GM12878 (cell line): ENCODE measurements at places on chromosomes 12 and 14. TPM values are rescaled to one million over a fixed set of nuclear protein-coding genes. Genes with fewer than 3 reads are reported as not detected.

- no peak for DNase-seq
These were observed 579 bp upstream of the BLOC1S1 start for GRCh38 chr12:55715169-55715764.

DNA sequence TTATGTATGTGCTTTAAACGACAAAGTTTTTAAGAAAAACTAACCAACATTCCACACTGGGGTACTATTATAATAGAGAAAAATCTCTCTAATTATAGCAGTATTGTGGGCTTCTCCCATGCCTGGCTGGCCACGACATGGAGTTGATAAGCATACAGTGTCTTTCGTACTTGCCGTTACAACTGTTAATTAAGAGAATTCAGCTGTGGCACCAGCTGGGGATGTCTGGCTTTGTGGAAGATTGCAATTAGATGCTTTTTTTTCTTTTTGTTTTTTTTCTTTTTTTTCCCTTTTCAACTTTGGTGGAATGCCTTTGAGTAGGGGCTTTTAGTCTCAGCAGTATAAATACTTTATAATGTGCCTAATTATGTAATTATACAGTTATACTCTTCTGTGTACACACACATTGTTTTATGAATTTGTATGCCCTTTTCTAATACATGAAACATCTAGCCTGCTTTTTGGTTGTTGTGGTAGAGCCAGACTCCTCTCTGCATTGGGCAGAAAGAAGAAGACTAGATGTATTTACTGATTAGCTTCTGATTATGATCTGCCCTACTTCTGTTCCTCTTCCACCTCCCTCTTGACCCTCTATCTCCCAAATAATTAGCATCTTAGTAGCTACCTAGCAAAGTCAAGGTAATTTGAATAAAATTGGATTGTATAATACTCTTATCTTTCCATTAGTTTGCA, 76.4 kb downstream of the SUSD6 start:
- DNase-seq: no peak

GRCh38 chr12:130642856-130643255, 73.2 kb downstream of the RIMBP2 start:
- no peak for DNase-seq

DNA sequence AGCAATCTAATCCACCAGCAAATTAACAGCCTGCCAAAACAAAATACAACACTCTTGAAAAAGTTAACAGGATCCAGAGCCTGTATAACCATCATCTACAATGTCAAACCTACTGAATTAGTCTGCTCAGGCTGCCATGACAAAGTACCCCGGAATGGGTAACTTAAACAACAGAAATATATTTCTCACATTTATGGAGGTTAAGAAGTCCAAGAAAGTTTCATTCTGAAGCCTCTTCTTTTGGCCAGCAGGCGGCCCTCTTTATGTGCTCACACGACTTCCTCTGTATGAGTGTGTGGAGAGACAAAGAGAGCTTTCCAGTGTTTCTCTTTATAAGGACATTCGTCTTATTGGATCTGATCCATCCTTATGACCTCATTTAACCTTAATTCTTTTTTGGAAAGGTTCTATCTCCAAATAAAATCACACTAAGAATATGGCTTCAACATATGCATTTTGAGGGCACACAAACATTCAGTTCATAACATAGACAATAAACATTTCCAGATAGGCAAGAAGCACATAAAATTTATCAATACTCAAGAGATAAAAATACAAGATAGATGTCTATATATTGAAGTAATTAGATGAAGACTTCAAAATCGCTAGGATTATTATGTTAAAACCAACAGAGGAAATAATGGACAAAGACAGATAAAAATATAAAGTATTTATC, 5.9 kb upstream of the RERG start:
- DNase-seq: no peak

DNA sequence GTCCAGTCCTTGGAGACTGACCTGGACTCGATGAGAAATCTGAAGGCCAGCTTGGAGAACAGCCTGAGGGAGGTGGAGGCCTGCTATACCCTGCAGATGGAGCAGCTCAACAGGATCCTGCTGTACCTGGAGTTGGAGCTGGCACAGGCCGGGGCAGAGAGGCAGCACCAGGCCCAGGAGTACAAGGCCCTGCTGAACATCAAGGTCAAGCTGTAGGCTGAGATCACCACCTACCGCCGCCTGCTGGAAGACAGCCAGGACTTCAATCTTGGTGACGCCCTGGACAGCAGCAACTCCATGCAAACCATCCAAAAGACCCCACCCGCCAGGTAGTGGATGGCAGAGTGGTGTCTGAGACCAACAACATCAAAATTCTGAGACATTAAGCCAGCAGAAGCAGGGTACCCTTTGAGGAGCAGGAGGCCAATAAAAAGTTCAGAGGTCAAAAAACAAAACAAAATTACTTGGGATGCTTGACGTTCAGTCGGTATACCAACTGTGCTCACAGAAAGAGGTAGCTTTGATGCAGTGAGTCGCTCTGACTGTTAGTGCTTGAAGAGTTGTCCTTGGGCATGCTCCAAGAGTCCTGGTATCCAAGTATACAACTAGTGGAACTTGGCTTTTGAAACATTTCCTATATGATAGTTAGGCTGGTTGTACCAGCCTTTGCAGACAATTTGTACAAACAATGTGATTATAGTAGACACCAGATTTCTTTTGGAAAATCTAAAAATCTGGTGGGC, 4.8 kb downstream of the MED6 start:
- no peak for DNase-seq

DNA sequence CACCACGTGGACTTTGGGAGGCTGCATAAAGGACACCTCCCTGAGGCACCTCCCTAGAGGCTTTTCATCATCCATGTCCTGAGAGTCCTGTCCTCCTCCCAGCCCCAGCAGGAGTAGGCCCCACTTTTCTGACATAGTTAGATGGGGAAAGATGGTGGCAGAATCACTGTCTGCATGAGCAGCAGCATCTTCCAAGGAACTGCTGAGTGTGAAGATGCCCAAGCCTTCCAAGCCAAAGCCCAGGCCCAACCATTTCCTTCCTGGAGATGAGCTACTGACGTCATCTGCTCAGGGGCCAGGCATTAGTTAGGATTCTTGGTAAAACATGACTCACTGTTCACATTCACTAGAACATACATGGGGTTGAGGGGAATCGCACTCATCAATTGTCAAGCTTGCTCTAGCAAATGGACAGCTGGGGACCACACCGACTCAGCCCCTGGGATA, 37.3 kb downstream of the VDR start:
- no peak for DNase-seq

- DNase-seq: no peak
These were observed 33.7 kb downstream of the PARP2 start for GRCh38 chr14:20377171-20377570.

DNA sequence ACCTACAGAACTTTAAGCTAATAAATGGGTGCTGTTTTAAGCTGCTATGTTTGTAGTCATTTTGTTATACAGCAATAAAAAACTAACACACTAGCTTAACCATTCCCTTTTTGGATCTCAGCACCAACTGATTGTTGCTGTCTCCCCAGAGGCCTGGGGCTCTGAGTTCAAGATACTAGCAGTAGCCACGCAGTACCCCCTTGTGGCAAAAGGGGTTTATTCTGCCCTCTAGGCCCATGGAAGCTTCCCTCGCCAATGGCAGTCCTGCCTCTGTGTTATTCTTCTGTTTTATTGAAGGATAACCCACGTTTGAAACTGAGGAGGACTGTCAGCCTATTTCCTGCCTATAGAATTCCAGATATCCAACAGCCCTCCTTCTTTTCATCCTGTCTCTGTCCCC, 455.3 kb upstream of the ATP2B1 start:
- DNase-seq: no peak

GRCh38 chr12:79455286-79455685, 235.5 kb downstream of the PAWR start:
- no peak for DNase-seq

Gene CIT
- 14.3 and 17.9 TPM in 2 replicates for polyA plus RNA-seq

Gene KRT75
- not detected in 2 replicates for polyA plus RNA-seq

Gene KIF26A
- polyA plus RNA-seq: not detected in 2 replicates

Gene GPR162
- polyA plus RNA-seq: not detected in 2 replicates

Gene REC8
- 46.4 and 50.3 TPM in 2 replicates for polyA plus RNA-seq
